ENCODE measurements at places on chromosomes 1 and 21.

DNA sequence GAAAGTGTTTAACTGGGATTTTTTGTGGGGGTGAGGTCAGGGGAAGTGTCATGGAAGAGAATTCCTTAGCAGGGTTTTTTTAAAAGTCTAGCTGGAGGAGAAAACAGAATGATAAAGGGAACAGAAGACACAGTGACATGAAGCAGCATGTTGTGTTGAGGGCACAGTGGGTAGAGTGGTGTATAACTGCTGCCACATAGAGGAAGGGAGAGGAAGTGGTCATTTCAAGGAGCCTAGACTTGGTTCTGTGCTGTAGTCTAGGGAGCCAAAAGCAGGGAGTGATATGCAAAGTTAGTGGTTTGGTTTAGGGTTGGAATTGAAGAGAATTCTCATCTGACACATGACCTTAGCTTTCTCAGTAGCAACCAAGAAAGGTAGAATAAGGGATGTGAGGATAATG lies 10.2 kb downstream of the EEIG2 start:
- no peak for DNase-seq

GRCh38 chr1:224533517-224533916 lies 82.6 kb upstream of the CNIH3 start:
- DNase-seq = no peak

- DNase-seq = no peak
These were observed 9.5 kb upstream of the TAS1R2 start for GRCh38 chr1:18868801-18869424.

DNA sequence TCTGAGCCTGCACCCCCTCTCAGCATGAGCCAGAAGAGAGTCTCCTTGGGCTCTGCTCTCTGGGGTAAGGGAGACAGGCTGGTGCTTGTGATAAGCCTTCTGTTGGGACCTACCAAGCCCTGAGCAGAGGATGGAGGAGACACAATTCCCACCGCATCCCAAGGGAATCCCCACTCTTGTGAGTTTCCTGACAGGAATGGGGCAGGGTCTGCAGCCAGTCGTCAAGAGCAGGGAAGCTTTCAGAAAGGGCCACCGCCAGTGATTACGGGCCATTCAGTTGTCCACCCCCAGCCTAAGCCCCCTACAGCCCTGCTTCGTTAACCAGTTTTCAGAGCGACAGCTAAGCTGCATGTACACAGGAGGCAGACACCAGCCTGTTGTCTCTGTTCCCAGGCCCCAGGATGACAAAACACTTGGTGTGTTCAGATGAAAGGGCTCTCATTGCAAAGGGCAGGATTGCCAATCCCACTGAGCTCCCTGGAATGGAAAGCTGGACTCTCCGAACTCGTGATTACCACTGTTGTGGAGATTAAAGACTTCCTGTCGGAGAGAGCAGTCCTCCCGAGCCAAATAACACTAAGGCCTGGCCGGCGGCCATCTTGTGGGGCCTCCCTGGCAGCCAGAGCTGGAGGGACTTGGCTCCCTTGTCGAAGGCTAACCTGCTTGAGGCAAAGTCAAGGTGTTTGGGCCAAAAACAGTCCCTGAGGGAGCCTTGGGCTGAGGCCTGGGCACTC lies 37.4 kb upstream of the SLC30A1 start:
- no peak for DNase-seq

GRCh38 chr1:168301664-168302320 lies 21.1 kb downstream of the TBX19 start:
- no peak for DNase-seq

GRCh38 chr1:172935062-172935592 lies 115.6 kb downstream of the TNFSF18 start:
- no peak for DNase-seq

DNA sequence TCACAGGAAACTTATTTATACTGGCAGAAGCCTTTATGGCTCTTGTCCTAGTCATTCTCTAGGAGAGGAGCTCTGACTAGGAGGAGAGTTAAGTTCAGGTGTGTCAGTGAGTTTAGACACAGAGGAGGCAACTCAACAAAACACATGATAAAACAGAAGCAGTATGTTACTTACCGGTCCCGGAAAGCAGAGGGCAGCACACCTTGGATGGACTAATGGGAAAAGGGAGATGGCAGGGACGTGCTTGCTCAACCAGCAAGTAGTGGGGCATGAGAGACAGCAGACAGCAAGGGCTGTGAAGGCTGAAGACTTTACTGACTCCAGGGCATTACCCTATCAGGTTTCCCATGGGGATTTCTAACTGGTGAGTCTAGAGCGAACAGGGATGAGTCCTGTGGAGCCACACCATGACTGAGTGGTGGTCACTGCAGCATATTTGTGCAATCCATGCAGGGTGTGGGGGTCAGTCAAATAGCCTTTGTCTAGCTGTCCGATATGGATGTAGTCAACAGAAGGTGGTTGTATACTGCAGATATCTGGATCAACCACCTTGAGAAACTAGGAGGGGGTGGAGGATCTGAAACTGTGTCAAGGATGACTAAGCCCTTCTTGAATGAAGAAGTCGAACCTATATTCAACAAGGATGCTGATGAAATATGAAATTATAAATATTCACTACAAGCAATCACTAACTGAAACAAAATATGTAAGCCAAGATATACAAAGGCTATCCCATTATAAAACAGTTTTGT lies 596.3 kb upstream of the CHRM3 start:
- no peak for DNase-seq

DNA sequence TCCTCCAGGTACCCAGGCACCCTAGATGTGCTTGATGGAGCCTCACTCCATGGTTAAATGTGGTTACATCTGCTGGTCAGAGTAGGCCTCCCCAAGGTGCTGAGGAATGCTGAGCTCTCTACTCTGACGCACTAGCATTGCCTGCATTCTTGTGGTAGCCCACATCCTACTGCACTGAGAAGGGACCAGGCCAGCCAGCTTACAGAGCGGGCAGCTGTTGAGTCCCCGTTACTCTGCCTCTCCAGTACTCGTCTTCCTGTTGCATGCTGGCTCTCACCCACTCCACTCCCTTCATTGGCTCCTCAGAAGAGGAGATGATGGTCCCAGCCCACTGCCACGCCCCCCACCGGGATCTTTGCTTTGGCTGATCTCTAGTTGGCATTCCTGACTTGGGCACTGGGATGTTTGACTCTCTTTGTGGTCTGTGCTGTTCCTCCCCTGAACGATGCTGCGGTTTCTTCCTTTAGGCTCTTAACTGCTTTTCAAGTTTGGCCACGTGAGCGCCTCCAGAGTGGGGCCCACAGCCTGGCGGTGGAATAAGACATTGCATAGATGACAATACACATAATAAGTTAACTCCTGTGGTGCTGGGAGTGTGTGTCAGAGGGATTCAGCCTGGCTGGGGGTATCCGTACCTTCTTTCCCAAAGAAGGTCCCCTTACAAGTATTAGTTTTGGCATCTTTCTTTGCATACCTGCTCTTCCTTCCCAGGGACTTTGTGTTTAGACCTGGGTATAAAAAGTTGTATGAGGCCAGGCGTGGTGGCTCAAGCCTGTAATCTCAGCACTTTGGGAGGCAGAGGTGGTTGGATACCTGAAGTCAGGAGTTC lies 18.6 kb downstream of the AZIN2 start:
- peak; percentile 59 for DNase-seq

DNA sequence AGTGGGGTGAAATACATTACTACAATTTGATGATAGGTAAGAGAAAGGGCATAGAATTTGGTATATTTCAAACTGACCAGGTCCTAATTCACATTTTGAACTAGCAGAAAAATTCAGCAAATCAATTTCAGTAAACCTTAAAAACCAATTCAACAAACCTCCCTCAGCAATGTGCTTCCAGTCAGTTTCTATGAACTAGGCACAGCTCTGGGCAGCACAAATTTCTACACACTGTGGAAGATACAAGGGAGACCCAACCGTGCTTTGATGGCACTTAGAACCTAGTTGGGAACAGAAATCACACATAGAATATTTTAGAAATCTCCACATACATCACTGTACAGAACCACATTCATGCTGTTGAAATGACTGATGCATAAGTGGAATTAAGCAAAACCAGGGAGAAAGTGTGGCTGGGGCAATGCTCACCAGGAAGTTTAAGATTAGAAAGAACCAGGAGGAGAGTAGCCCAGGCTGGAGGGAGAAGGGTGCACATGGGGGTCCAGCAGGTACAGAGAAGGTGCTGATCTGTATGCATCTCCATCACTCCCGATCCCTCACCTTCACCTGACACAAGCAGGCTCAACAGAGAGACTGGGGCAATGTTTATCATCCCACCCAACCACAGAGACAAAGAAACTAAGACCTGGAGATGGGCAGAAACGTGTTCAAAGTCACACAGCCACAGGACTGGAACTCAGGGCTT lies 14.8 kb downstream of the C1orf226 start:
- no peak for DNase-seq

- no peak for DNase-seq
These were observed 21.0 kb upstream of the CLSTN1 start for GRCh38 chr1:9844756-9845155.

DNA sequence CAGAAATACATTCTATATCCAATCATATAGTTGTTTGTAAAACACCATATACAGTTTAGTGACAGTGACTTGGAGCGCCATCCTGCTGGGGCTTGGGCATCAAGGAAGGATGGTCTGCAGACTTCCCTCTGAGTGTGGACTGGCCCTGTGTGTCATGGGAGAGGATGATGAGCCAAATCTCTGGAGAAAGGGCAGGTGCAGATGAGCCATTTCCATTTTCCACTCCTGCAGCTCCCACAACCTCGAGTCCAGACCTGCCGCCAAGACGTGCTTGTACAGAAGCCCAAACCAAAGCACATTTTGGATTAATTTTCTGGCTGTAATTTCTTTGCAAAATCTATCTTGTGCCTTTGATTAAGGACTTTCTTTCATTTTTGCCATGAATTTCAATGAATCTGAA lies 48.3 kb upstream of the SLC22A15 start:
- no peak for DNase-seq

DNA sequence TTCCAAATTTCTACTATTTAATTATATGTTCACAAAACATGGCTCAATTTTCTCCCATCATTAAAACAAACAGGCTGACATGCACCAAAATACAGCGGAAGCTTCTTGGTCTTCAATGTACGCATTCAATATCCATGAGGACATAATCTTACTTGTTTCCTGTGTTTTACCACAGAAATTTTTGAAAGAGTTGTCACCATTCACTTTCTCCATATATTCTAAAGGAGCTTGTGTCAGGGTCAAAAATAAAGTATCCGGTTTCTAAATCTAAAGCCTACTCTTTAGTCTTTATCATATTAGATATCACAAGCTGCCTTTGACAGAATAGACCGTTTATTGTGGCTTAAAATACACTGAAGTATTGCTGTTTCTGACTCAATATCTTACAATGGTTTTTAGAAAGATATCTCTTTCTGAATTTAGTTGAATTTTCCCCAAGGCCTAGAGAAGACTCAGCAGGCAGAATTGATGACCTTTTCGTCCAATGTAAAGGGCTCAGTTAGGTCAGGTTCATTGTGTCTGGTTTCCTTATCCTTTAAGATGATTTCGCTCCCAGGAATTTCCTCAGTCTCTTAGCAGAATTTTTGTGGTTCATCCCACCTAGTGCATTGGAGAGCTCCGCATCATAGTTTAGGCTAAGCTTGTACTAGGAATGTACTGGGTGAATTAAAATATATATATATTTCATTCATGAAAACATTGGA lies 717.2 kb downstream of the NCAM2 start:
- no peak for DNase-seq

- DNase-seq = no peak
These were observed 235.5 kb downstream of the DPYD start for GRCh38 chr1:97685360-97685759.

DNA sequence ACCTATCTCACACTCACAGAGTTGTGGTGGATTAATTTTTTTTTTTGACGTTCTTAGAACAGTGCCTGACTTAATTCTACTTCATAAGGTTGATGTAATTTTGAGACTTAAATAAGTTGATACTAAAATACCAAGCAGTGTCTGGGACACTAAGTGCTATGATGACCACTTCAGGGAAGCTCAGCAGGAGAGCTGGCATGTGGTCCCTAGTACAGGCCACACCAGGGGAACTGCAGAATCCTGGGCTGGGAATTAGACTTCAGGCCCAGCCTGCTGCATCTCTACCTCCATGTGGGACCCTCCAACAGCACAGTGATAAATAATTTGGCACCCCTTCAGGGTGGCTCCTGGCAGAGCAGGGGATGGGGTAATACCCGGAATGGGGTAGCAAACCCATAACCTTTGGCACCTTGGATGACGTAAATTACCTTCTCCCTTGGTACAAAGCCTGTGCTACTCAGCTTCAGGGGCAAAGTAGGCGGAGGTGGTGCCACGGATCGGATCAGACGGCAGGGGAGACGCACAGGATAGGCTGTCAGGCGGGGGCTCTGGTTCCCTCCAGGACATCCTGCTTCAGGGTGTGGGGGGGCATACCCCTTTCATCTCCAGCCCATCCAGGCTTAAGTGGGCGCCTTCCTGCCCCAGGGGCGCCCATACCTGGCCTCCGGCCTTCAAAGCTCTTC lies 4.8 kb downstream of the MFSD2A start:
- DNase-seq = no peak

DNA sequence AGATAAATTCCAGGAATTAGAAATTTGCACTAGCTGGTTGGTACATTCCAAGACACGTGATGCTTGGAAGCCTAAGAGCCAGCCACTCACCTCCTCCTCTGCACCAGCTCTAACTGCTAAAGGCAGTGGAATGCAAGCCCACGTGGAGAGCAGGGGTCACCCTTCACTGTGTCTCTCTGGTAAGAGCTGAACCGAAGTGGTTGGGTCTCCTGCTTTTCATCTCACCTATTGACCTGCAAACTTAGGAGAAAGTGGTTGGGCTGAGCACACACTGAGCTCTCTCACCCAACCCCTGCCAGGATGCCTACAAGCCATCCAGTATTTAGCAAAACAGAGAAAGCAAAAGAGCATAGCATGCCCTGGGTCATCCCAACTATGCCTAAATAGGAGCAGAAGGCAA lies 19.3 kb downstream of the HAO2 start:
- no peak for DNase-seq

DNA sequence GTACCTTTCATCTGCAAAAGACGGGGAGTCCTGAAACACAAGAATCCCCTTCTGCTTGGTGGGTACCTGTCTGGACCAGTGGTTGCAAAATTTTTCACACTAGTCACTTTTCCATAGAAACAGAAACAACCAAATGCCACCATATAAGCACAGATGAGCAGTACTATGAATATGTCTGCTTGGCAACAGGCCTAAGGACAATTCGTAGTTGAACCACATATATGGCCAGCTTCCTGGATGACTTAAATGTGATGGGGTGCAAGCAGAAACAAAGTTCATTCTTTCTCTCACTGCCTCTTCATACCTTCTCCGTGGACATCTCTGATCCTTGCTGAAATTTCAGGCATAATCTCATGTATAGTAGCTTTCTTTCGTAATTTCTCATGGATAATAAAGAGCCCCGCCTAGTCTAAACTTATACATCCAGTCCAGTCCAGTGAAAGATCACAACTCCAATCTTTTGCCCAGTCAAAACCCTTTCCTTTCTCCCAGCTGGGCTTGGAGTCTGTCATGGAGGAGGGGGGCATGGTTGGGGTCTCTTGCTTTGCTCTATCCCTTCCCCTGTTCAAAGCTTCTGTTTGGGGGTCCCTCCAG lies 7.0 kb downstream of the FCAMR start:
- no peak for DNase-seq

DNA sequence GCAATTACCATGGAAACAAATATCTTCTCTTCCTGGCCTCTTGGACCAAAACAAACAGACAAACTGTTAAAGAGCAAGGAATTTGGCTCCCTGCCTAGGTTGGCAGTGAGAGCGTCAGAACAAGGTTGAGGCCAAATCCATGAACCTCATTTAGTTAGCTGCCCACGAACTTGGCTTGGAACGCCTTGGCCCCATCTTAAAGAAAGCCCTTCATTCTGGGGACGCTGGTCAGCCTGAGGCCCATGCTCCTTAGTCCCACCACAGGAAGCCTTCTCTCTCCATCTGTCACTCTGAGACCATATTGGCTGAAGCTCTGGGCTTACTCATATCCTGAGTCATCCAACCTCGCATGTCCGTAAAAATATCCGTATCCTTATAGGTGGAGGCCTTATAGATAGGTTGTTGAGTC lies 62.4 kb upstream of the DIRAS3 start:
- no peak for DNase-seq
